ENCODE measurements at places on chromosomes 1 and 21.
A peak's percentile ranks its signal among the peaks of the same experiment; 100 is the strongest.

DNA sequence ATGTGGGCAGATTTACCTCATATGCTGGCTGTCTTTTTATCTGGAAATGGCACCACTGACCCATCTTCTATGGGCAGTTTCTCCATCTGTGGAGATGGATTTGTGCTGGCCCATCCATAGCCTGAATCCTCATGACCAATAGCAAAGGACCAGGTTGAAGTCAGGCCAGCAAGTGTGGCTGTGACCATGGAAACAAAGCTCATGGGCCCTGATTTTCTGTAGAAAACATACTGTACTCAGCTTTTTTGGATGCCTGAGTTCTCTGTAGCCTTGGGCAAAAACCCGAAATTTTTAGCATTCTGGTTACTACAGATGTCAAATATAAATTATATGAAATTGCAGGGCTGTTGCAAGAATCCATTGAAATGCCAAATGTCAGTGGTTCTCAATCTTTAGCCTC is 155.0 kb downstream of the PLXNA2 start:
- DNase-seq = no peak

DNA sequence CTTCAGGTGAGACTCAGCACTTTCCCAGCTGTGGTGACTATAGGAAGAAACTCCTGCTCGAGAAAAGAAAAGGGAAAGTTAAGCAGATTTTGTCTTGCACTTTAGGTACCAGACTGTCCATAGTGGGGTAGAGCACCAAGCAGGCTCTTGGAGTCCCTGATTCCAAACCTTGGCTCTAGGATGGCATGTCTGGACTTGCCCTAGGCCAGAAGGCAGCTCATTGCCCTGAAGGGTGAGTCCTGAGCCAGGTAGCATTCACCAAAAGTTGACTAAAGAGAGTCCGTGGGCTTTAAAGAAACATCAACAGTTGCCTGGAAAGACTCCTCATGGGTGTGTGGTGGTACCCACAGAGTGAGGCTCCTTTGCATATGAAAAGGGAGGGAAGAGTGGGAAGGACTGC is 145.2 kb upstream of the SNX7 start:
- DNase-seq = no peak

DNA sequence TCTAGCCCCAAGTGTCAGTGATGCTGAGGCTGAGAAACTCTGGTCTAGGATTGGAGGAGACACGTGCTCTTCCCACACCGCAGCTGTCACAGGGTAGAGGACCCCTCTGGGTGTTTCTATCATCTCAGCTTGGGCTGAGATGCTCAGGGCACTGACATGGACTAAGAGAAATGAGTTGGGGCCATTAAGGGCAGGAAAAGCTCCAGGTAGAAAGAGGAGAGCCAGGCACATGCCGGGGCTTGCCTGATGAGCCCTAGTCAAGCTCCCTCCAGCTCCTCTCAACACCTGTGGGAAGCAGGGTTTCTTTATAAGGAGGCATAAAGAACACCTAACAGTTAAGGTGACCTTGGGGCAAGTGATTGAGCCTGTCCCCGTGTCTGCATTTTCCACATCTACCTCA is 17.3 kb downstream of the ABCA4 start:
- DNase-seq = no peak

GRCh38 chr1:41504114-41505035 is 19.9 kb upstream of the EDN2 start:
- DNase-seq = no peak

GRCh38 chr1:107669996-107670395 is 295.0 kb downstream of the VAV3 start:
- no peak for DNase-seq

DNA sequence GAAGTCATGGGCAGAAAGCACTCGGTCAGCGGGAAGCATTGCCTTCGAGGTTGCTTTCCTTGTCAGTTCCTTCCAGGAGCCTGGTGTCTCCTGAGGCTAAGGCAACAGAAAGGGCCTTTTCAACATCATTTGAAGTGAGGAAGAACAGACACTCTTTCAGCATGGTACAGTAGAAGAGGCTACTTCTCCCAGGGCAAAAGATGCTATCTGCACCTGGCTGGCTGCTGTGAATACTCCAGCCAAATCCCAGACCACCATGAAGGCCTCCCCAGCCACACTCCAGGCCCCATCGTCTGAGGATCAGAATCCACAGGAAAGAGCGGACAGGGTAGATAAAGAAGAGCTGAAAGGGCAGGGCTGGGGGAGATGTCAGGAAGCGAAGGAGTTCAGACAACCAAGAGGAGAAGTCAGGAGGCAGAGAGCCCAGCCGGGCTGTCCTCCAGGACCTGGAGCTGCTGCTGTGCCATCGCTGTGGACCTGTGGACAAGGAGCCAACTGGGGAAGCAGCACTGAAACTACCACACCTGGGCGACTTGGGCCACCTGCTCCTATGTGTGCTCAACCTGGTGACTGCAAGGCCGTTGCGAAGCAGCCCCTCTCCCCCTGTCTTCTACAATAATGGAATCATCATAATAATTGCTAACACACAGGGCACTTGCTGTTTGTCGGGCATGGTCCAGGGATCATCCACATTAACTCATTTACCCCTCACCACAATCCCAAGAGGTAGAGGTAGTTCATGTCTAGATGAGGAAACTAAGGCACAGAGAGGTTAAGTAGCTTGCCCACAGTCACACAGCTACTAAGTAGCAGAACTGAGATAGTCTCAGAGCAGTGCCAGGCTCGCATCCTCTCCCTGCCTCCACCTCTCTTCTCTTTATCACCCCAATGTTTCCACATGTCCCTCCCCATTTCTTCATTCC is 88.0 kb upstream of the ZBTB40 start:
- no peak for DNase-seq

- peak; percentile 27 for DNase-seq
Observed at GRCh38 chr1:201946224-201946908, at the start of gene LMOD1. LMOD1 (minus strand) TSS chr1:201946548; CDS start chr1:201946340, 208 bp downstream.

GRCh38 chr21:29920938-29921337 is 18.9 kb downstream of the GRIK1 start:
- no peak for DNase-seq

- no peak for DNase-seq
Observed at GRCh38 chr1:226432586-226433340, 24.9 kb upstream of the PARP1 start.

DNA sequence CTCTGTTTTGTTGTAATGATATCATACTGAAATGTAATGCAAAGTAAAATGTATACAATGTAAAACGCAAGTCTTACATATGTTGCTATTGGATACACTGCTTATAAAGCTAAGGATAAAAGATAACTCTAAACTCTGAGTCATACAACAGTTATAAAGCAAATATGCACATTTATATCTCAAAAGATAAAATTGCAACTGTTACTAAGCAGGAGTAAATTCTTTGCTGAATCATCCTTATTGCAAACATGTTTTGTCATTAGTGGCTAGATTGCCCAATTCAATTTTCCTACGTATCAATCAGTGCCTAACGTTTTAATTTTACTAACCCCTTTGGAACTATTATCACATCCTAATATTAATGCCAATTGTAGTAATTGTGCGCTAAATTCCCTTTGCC is 762.9 kb downstream of the LTN1 start:
- DNase-seq = no peak

- DNase-seq = no peak
Observed at GRCh38 chr1:56644064-56644918, 823 bp upstream of the PRKAA2 start.

DNA sequence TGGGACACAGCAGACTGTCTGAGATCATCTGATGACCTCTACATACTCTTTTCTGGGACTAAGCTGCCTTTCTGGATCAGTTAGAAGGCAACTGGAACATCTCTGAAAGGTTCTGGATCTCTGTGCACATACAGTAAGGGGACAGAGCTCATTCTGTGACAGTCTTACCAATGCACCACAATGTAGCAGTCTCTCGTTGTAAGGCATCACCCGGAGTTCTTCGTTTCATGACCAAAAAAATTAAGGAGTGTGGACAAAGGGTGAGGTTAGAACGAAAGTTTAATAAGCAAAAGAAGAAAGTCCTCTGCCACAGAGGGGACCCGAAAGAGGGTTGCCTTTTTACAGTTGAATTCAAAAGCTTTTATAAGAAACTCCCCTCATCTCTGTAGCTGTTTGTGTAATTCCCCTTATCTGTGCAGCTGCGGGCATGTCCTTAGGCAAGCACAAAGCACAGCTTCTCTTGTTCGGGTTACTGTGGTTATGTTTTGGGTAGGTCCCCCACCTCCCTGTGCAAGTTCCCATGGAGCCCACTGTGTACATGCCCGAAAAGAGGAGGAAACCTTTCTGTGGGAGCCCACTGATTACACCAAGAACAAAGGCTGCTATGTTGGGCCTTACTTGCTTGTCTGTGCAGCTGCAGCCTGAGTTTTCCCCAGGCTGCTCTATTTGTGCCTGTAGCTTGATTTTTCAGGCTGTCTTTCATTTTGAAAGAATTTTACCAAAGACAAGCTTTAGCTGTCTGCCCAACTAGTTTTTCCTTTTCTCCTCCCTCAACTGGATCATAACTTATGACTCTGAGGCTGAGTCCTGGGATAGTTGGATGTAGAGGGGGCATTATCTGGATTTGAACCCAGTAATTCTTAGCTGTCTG is 53.1 kb upstream of the CACNA1E start:
- DNase-seq = no peak

GRCh38 chr1:9235096-9235459 is 504 bp downstream of the H6PD start:
- DNase-seq = no peak

GRCh38 chr1:119409731-119410130 is 5.2 kb upstream of the HSD3B2 start:
- DNase-seq = no peak

- DNase-seq = no peak
Observed at GRCh38 chr1:30757352-30758120, at the start of gene LAPTM5. LAPTM5 (minus strand) TSS chr1:30757774; CDS start chr1:30757745, 29 bp downstream.

- no peak for DNase-seq
Observed at GRCh38 chr21:22880573-22880972, 1882.4 kb downstream of the NCAM2 start.

GRCh38 chr1:167413328-167413727 is 105.0 kb downstream of the CD247 start:
- DNase-seq = no peak

DNA sequence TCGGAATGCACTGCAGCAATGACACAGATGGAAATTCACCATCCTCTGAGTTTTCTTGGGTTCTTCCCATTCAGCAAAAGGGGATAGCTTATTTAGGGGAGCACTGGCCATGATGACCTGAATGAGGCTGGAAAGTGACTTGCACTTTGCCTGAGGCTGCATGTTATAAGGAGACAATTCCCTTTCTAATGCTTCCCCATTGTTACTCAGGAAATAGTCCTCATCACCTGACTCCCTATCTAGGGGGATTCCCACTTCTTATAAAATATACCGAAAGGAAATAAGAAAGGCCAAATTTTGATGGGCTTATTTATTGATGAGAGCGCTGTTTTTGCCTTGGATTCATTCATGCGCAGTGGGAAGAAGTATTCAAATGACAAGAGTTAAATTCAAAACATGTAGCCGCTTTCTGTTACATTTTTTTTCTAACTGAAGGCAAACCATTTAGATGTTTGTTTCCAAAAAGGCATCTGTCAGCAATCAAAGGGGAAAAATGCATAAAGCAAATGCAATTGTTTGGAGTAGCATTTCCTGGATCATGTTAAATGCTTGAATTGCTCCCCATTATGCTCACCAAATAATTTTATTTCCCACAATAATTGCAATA is 220.3 kb upstream of the NFIA start:
- no peak for DNase-seq

GRCh38 chr1:117128323-117129079 is 7.0 kb upstream of the TRIM45 start:
- DNase-seq = peak; percentile 62

GRCh38 chr1:77036560-77036959 is 169.3 kb downstream of the ST6GALNAC5 start:
- no peak for DNase-seq

DNA sequence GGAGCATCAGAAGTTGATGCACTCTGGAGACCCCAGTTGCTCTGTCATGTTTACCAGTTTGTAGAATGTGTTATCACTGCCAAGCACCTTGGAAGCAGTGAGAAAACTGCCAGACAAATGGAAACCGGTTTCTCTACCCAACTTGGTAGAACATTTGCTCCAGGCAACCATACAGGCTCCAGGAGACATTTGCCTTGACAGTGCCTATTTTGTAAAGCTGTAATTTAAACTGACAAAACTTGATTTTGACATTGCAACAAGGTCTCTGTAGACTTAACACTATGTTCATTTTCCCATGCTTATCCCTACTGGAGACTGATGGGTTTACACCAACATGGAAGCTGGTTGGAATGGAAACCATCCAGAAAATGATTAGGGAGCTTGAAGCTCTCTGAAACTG is 97.6 kb downstream of the ROR1 start:
- DNase-seq = no peak

- no peak for DNase-seq
Observed at GRCh38 chr1:174794861-174795260, 204.9 kb upstream of the CACYBP start.

DNA sequence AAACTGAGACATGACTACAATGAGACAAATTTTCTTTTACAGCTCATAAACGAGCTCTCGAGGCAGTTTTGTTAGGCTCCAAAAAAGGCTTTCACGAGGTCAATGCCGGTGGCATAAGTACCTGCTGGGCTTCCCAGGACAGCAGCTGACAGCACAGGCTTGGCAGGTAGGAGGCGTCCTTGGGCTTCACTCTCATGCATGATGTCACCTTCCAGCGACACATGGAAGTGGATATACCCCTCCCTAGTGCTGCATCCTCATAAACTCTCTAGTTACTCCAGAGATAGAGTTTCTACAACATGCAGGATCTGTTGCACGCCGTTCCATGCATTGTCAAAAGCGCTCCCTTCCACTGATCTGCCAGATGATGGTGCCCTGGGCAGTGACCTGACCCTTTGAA is 112.5 kb upstream of the PAXBP1 start:
- no peak for DNase-seq

DNA sequence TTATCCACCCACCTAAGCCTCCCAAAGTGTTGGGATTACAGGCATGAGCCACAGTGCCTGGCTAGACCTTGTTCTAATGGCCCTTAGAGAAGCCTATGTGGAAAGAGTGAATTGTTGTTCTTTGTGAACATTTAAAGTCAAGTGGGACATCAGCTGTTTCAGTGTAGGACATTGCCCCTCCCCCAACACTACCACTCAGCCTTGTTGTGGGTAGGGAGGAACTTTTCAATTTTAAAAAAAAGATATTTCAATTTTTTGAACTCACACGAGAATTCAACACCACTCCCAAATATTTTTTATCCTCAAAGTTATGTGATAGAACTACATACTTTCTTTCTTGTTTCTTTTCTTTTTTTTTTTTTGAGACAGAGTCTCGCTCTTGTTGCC is 36.7 kb upstream of the TMEM222 start:
- DNase-seq = no peak

- DNase-seq = no peak
Observed at GRCh38 chr1:183544598-183545297, 45.5 kb downstream of the NCF2 start.

- no peak for DNase-seq
Observed at GRCh38 chr1:31839662-31840343, 24.0 kb upstream of the SPOCD1 start.

Data from hypothalamus (tissue), 51 donors.